ENCODE measurements at places on chromosomes 6 and 20.

DNA sequence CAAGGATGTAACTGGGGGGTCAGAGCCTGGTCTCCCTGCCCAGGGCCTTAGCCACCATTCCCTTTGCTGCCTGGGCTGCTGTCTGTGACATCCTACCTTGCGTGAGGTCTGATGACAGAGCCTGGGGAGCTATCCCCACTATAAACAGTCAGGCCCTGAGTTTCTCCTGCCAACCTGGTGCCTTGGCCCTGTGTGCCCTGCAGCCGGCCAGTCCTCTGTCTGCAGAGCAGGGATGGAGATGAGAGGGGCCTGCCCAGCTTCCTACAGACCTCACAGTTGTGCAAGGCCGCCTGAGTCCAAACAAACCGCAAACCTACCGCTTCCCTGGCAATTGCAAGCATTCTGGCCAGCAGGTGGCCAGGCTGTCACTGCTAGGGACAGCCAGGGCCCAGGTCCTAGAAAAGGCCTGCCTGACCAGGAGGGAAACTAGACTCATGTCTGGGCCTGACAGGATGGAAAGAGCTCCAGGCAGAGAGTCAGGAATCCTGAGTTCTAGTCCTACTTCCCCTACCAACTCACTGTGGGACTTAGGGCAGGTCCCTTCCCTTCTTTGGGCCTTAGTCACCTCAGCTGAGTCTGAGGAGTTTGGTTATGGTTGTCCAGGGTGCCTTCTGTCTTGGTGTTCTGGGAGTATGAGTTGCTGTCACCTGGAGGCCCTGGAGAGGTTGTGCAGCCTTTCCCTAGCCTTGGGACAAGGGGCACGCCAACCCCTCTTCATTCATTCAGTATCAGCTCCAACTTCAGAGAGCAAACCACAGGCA, 86.2 kb downstream of the VEGFA start:
- no peak for DNase-seq

- DNase-seq = no peak
Observed at GRCh38 chr20:45920462-45921336, 8.7 kb upstream of the PLTP start.

DNA sequence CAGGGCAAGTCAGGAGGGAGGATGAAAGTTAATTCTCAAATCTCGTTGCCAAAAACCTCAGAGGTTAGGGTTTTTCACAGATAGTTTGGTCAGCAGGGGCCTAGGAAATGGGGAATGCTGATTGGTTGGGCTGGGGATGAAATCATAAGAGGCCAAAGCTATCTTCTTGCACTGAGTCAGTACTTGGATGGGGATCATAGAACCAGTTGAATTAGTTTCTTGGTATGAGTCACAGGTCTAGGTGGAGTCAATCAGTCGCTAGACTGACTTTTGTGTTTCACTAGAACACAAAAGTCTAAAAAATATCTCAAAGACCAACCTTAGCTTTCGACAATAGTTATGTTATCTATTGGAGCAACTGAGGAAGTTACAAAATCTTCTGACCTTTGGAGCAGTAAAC, 368.5 kb downstream of the TBC1D32 start:
- no peak for DNase-seq

DNA sequence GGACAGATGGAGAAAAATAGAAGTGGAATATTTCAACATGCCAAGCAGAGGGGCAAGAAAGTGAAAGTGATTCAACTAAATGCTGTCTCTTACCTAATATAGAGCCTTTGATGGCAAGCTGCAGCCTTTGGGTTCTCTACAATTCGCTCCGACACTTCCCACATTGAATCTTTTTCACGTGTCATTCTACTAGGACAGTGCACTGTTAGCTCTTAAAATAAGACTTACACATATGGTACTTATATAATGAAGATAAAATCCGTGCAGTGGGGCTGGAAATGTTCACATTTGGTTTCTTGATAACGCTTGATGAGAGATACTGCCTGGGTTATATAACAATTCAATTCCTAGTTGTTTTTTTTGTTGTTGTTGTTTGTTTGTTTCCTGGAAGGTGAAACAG, 502.4 kb downstream of the LMBRD1 start:
- no peak for DNase-seq

- peak; percentile 83 for DNase-seq
Observed at GRCh38 chr6:149934249-149935156, 7.3 kb upstream of the ULBP2 start.

GRCh38 chr20:63705232-63706026, 2.3 kb downstream of the ARFRP1 start:
- DNase-seq = peak; percentile 18

DNA sequence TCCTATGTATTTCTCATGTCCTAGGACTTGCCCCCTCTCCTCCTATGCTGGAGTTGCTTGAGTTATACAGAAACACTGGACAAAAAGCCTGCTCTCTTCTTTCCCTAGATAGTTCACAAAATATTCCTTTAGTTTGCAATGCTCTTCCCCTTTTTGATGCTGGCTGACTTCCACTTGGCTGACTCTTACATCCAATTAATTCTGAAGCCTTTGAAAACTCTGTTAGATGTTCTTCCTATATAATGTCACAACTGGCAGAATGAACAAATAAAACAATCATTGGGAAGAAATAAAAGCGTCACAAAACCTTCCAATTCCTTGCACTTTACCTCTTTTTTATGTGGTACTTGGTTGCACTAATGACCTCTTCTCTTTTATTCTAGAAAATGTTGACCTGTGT, 253.8 kb upstream of the CITED2 start:
- DNase-seq = no peak

- no peak for DNase-seq
Observed at GRCh38 chr6:117536317-117536716, 53.8 kb downstream of the DCBLD1 start.

GRCh38 chr20:22387452-22387851, 196.9 kb downstream of the FOXA2 start:
- no peak for DNase-seq

DNA sequence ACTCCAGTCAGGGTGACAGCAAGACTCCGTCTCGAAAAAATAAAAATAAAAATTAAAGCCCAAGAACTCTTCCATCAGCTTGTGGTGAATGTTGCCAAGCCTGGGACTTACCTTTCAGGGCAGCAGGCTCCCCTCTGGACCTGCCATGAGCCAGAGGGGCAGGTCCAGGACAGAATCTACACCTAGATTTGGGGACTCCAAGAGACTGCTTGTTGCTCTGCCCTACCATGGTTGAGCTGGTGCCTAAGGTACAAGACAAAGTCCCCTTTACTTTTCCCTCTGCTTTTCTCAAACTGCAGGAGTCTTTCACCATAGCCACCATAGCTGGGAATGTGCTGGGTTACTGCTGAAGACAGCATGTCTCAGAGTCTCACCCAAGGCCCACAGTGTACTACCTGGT, 9.2 kb downstream of the C6orf15 start:
- DNase-seq = no peak

- no peak for DNase-seq
Observed at GRCh38 chr6:2171728-2172127, 73.7 kb downstream of the GMDS start.

DNA sequence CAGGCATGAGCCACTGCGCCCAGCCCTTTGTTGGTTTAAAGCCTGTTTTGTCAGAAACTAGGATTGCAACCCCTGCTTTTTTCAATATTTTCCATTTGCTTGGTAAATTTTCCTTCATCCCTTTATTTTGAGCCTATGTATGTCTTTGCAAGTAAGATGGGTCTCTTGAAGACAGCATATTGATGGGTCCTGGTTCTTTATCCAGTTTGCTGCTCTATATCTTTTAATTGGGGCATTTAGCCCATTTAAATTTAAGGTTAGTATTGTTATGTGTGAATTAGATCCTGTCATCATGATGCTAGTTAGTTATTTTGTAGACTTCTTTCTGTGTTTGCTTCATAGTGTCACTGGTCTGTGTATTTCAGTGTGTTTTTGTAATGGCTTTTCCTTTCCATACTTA, 46.8 kb downstream of the ZC2HC1B start:
- no peak for DNase-seq

- DNase-seq = no peak
Observed at GRCh38 chr20:31835554-31835953, 9.8 kb downstream of the FOXS1 start.

- no peak for DNase-seq
Observed at GRCh38 chr6:142356201-142356883, 54.5 kb downstream of the ADGRG6 start.

GRCh38 chr6:159838020-159838744, 38.1 kb downstream of the PNLDC1 start:
- no peak for DNase-seq

DNA sequence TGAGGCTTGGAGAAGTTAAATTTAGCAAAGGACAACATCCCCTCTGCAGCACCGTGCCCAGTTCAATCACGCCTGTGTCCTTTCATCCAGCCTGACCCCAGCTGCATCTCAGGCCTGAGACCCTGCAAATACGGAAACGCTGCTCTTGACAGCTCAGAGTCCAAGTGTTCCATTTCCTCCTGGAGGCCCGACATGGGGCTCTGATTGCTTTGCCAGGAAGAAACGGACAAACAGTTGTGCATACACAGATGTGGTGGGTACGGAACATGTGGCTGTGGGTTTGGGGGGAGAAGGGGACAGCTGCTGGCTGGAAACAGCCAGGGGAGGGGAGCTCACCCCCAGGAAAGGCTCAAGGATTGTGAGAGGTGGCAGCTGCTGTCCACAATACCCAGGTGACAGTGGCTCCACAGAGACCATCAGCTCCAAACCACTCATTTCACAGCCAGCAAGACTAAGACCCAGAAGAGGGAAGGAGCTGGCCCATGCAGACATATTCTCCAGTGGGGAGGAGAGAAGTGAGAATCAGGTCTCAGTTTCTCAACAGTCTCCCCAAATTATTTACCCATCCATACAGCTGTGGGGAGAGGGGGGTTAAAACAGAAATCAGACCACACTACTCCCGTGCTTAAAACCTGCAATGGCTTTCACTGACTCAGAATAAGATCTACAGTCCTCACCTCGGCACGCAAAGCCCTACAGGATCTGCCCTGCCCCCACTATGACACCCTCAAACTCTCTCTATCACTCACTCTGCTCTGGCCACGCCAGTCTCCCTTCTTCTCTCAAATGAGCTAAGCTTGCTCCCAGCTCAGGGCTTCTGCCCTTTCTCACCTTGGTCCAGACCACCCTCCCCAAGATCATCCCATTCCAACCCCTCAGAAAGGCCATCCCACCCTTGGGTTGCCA, 89.1 kb downstream of the PREX1 start:
- DNase-seq = peak; percentile 86

DNA sequence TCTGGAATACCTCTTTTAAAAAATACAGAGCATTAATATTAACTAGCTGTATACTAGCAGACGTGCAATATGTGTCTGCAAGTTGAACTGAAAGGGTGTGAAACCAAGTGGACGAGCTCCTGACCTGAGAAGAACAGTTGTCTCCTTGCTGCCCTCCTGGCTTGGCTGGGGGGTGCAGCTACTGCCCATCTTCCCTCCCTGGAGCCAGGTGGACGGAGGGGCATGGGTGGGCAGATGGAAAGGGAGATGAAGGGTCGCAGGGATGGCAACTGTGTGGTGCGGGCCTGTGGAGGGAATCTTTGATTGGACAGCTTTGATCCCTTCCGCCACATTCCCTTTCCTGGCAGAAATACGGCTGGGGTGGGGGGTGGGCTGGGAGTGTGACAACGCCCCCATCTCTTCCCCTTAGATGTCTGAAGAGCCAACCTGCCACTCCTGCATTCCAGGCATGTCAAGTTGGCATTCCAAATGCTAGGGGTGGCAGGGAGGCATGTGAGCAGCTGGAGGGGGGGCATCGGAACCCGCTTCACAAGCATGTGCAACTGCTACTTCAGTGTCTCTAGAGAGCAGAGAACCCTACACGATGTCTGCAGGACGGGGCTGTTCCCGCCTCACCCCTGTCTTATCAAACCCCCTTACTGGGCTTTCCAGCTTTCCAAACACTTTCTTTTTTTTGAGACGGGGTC, 37.3 kb downstream of the SRSF3 start:
- no peak for DNase-seq

GRCh38 chr6:100258752-100259151, 206.0 kb downstream of the SIM1 start:
- no peak for DNase-seq

DNA sequence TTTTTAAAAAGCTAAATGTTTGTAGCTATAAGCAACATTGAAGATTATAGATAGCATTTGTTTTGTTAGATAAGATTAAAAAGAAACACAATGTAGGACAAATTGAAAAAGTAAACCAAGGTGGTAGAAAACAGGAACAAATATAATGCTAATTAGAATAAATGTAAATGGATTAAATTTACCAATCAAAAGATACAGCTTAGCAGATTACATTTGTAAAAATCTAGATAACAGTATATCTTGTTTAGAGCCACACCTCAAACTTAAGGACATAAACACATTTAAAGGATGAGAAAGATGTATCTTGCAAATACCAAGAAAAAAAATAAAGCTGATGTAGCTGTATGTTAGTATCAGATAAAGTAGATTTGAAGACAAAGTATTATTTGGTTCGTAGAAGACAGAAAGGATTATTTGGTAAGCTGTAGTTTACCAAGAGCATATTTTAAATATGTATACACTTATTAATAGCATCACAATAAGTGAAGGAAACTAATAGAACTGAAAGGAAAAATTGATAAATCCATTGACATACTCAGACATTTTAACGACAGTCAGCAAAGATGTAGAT, 107.2 kb downstream of the TULP4 start:
- DNase-seq = no peak

DNA sequence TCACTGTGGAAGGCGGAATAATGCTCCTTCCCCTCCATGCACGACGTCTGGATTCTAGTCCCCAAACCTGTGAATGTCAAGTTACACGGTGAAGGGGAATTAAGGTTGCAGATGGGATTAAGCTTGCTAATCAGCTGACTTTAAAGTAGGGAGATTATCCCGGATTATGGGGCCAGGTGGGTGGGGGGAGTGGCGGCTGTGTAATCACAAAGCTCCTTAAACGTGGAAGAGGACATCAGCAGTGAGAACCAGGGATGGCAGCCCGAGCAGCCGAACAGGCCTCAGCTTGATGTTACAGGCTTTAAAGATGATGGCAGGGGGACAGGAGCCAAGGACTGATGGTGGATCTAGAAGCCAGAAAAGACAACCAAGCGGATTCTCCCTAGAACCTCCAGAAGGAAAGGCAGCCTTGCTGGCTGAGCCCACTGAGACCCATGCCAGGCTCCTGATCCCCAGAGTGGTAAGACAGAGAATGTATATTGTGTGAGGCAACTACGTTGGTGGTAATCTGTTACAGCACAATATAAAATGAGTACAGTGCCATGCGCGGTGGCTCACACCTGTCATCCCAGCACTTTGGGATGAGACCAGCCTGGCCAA, 117.5 kb downstream of the SCML4 start:
- DNase-seq = no peak

GRCh38 chr20:64069614-64070243, 6.7 kb downstream of the TCEA2 start:
- DNase-seq = peak; percentile 52

DNA sequence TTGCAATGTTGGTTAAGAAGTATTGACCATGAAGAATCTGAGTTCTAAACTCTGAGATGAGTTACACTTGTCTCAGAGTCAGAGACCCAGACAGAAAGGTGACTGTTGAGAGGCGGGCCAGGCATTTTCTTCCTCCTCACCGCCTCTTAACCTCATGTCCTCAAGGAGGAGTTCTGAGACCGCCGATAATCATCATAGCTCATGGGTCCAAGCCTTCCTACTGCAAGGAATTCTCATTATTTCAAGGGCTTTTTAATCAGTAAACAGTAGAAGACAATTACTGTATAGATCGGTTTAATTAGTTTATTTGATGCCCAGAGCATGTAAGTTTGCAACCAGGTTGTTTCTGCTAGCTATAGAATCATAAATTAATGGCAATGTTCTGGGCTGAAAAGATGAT, 382.4 kb upstream of the MMS22L start:
- DNase-seq = no peak

GRCh38 chr20:47235853-47236638, 120.5 kb downstream of the ZMYND8 start:
- no peak for DNase-seq

Data from stimulated activated CD8-positive, alpha-beta memory T cell treated with anti-CD3 and anti-CD28 coated beads, Interleukin-4, amount 100 ng/mL, for 48 hours (primary cell).